ENCODE measurements at places on chromosomes 16 and 17. TPM values are rescaled to one million over a fixed set of nuclear protein-coding genes. Genes with fewer than 3 reads are reported as not detected.

DNA sequence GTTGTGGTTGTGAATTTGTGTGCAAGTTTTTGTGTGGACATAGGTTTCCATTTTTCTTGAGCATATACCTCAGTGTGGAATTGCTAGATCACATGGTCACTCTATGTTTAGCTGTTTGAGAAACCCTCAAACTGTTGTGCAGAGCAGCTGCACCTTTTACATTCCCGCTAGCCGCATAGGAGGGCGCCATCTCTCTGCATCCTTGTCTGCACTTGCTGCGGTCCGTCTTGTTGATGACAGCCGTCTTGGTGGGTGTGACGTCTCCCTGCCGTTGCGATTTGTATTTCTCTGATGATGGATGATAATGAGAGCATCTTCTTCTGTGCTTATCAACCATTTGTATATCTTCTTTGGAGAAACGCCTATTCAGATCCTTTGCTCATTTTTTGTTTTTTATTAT, 25.1 kb upstream of the IL17C start:
- H3K4me3 ChIP-seq = no peak overlapping the region
- no peak overlapping the region for H3K27ac ChIP-seq
- H3K36me3 ChIP-seq = peaks cover 4% of the 10 kb centered on the region

Gene SLC12A3
- polyA plus RNA-seq = 0.04 TPM

DNA sequence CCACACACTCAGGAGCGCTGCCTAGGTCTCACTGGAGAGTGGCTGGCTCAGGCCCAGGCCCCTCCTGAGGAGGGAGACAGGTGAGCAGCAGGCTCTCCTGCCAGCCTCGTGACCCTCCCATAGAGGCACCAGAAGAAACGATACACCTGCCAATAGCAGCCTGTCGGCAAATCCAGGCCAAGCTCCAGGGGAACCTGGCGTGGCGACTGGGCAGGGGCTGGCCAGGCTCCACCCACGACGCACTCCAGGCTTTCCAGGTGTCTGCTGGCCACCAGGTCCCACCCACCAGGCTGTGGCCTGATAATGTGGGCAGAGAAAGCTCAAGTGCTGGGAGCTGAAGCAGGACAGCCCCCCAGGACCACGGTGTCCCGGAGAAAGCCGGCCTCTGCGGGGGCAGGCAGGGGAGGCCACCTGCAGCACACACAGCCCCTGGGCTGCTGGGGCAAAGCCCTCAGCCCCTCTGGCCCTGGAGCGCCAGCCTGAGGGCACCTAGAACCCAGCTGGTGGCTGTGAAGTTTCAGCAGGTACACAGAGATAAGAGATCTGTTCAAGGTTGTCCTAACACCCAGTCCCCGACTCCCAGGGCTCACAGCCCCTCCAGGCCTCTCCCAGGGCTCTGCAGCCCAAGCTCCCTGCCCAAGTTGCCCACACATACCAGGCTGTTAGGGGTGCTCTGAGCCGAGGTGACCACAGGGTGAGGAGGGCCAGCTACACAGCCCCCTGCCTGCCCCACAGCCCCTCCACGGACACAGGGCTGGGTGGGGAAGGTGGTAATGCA, 2.4 kb downstream of the PGAP6 start:
- H3K36me3 ChIP-seq = peaks cover 49% of the 10 kb centered on the region
- peak overlapping the region; percentile 26 for H3K27ac ChIP-seq
- peak; percentile 88 for DNase-seq
- no peak overlapping the region for H3K4me3 ChIP-seq
- no peaks in the 10 kb centered on the region for H3K4me1 ChIP-seq
- no peaks in the 10 kb centered on the region for H3K27me3 ChIP-seq

Gene CDR2
- polyA plus RNA-seq = 14.2 TPM

Gene ZNF19
- polyA plus RNA-seq = 1.3 TPM

GRCh38 chr16:5377280-5377898, 279.8 kb upstream of the EEF2KMT start:
- H3K27me3 ChIP-seq = no peaks in the 10 kb centered on the region
- DNase-seq = no peak

DNA sequence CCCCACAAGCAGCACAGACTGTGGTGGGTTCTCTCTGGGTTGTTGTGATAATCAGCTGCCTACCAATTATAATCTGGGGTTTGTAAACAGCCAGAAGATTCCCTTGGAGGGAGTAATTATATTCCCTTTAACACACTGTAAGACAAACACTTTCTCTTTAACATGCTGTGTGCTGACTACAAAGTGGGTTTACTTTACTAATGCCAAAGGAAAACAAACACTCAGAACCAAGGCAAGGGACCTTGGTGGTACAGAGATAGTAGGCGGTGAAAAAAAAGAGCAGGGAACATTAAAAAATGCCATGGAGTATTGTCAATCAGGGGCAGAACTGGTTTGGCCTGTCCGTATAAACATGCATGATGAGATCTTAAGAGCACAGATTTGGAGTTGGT, 3.0 kb upstream of the VAT1L start:
- DNase-seq = no peak
- H3K4me3 ChIP-seq = no peak overlapping the region

Gene KRT15
- polyA plus RNA-seq = 18.9 TPM

GRCh38 chr16:68265078-68265920, 973 bp downstream of the SLC7A6 start:
- DNase-seq = peak; percentile 83
- H3K4me1 ChIP-seq = no peaks in the 10 kb centered on the region
- peak overlapping the region; percentile 82 for H3K4me3 ChIP-seq
- peak overlapping the region; percentile 86 for H3K27ac ChIP-seq
- no peaks in the 10 kb centered on the region for H3K27me3 ChIP-seq
- H3K36me3 ChIP-seq = peaks cover 10% of the 10 kb centered on the region

DNA sequence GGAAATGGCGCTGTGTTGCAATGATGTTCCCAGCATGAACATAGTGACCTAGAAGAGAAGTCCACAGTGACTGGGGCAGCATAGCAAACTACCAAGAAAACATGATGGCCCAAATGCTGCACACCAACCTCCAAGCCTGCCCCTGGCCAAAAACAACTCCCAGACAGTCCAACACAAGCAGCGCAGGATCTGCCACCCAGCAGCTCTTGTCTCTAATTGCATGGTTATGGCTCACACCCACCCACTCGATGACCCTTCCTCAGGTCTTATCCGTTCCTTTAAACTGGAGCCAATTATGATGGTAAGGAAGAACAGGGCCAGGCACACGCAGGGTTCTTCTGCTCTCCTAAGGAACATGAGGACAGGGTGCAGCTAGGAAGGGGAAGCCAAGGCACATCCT, 2.9 kb downstream of the MRPL27 start:
- no peak overlapping the region for H3K27ac ChIP-seq
- peaks cover 7% of the 10 kb centered on the region for H3K4me1 ChIP-seq
- no peak overlapping the region for H3K4me3 ChIP-seq
- no peak for DNase-seq
- peaks cover 10% of the 10 kb centered on the region for H3K36me3 ChIP-seq

DNA sequence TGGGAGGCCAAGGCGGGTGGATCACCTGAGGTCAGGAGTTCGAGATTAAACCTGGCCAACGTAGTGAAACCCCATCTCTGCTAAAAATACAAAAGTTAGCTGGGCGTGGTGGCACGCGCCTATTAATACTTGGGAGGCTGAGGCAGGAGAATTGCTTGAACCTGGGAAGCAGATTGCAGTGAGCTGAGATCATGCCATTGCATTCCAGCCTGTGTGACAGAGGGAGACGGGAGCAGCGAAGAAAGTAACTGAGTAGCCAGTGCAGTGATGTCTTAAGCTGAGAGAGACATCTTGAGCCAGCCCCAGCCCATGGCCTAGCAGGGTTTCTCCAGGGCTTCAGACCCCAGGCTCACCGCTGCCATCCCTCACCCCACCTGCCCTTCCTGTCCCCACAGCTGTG, 9.8 kb upstream of the SMIM5 start:
- H3K27me3 ChIP-seq = no peaks in the 10 kb centered on the region
- H3K36me3 ChIP-seq = peaks cover 99% of the 10 kb centered on the region
- no peak for DNase-seq
- no peaks in the 10 kb centered on the region for H3K4me1 ChIP-seq
- no peak overlapping the region for H3K27ac ChIP-seq
- H3K4me3 ChIP-seq = no peak overlapping the region

DNA sequence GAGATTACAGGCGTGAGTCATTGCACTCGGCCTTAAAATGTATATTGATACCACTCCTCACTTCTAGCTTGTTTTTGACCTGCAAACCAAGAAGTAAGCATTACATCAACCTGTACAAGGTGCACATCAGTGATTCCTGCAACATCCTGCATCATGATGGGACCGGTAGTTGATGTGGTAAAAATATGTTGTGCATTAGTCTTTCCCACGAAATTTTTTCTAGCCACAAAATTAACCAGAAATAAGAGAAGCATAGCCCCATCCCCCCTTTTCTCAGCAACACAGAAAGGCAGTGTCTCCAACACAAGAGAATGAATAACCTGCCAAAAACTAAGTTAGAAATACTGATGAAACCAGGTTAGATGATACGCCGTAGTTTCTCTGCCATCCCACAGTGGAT, 21.1 kb upstream of the NSMCE1 start:
- no peaks in the 10 kb centered on the region for H3K4me1 ChIP-seq
- H3K36me3 ChIP-seq = no peaks in the 10 kb centered on the region
- H3K4me3 ChIP-seq = no peak overlapping the region

Gene HAP1
- 0.27 TPM for polyA plus RNA-seq

- DNase-seq = no peak
- peaks cover 2% of the 10 kb centered on the region for H3K36me3 ChIP-seq
- H3K27me3 ChIP-seq = no peaks in the 10 kb centered on the region
- H3K27ac ChIP-seq = no peak overlapping the region
These were observed 2.2 kb upstream of the PELP1 start for GRCh38 chr17:4706121-4706520.

Gene PRDM7
- 0.01 TPM for polyA plus RNA-seq

DNA sequence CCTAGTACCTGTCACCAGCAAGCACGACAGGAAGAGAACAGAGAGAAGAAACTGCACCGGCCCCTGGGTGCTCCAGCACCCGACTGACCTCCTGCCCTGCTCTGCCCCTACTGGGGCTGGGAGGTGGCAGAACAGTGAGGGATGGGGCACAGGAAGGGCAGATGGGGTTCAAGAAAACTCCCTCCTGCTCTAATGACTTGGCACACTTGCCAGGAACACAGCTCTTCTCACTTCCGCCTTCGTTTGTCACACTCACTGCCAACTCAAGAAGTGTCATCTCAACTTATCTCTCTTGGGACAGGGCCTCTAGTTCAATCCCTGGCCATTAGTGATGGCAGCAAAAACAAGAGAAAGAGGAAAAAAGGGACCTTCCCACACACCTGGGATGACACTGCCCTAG, 42.7 kb upstream of the ICAM2 start:
- no peak for DNase-seq
- peaks cover 11% of the 10 kb centered on the region for H3K4me1 ChIP-seq
- peaks cover 5% of the 10 kb centered on the region for H3K36me3 ChIP-seq
- no peaks in the 10 kb centered on the region for H3K27me3 ChIP-seq
- H3K27ac ChIP-seq = peak overlapping the region; percentile 91
- H3K4me3 ChIP-seq = no peak overlapping the region

Gene SNX11
- 11.8 TPM for polyA plus RNA-seq

GRCh38 chr16:47461598-47462266, 601 bp downstream of the PHKB start:
- peaks cover 2% of the 10 kb centered on the region for H3K36me3 ChIP-seq
- H3K4me1 ChIP-seq = no peaks in the 10 kb centered on the region
- H3K4me3 ChIP-seq = peak overlapping the region; percentile 96
- peak overlapping the region; percentile 89 for H3K27ac ChIP-seq
- H3K27me3 ChIP-seq = no peaks in the 10 kb centered on the region

- H3K4me1 ChIP-seq = no peaks in the 10 kb centered on the region
- peak; percentile 29 for DNase-seq
- no peaks in the 10 kb centered on the region for H3K36me3 ChIP-seq
- H3K4me3 ChIP-seq = no peak overlapping the region
These were observed 23.6 kb downstream of the NTN1 start for GRCh38 chr17:9044772-9045463.

DNA sequence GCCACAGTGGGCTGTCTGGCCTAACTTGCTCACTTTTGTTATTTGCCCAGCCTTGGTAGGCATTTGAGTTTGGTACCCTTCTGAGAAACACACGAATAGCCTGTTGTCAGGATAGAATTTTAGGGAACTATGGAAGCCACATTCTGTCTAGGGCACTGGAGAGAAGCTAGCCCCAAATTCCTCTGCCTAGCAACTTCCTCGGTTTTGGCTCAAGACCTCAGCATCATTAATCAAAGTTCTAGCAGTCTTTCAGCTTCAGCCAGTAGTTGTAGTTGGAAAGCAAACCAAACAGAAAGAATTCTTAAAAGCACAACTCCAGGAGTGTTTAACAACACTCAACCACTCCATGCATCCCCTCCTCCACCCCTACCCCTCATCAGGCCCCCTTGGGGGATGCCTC, 572.1 kb upstream of the PSMD7 start:
- H3K4me1 ChIP-seq = no peaks in the 10 kb centered on the region
- no peaks in the 10 kb centered on the region for H3K27me3 ChIP-seq
- no peak overlapping the region for H3K4me3 ChIP-seq
- H3K27ac ChIP-seq = no peak overlapping the region
- H3K36me3 ChIP-seq = no peaks in the 10 kb centered on the region
- no peak for DNase-seq
